A673 (cell line): ENCODE measurements at places on chromosomes 7 and 10. TPM values are rescaled to one million over a fixed set of nuclear protein-coding genes. Genes with fewer than 3 reads are reported as not detected.

Gene ZNF425
- total RNA-seq, result 1.1 and 1.2 TPM in 2 replicates

Gene SHH
- not detected in 2 replicates for total RNA-seq

Gene TMEM270
- total RNA-seq, result not detected in 2 replicates

Gene ACBD7
- 2.0 and 2.6 TPM in 2 replicates for total RNA-seq

Gene TBXAS1
- 1.5 and 2.5 TPM in 2 replicates for total RNA-seq

Gene HOXA3
- total RNA-seq, result not detected in 2 replicates

Gene LGI1
- not detected in 2 replicates for total RNA-seq

Gene STEAP4
- not detected in 2 replicates for total RNA-seq

Gene NRAP
- 0.17 and 0.34 TPM in 2 replicates for total RNA-seq

Gene MYL10
- total RNA-seq, result 0.30 TPM in 1 of 2 replicates, not detected in the other

DNA sequence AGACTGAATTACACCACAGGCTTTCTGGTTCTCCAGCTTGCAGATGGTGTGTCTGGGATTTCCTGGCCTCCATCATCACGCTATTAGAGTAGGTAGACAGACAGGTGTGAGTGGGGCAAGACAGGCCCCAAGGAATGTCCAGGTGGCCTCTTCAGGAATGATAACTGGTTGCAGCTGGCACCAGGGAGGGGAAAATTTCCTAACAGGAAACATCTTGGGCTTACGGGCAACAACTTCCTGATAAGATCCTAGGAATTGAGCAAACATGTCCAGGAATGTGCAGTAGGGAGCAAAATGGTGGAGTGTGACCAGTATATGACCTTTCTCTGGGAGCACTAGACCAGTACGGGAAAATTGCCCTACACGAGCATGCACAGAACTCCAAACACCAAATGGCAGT lies 11.3 kb downstream of the XRCC2 start:
- no peaks in the 10 kb centered on the region for H3K27me3 ChIP-seq
- H3K27ac ChIP-seq, result no peak overlapping the region
- peaks cover 28% of the 10 kb centered on the region for H3K36me3 ChIP-seq
- no peaks in the 10 kb centered on the region for H3K4me1 ChIP-seq
- DNase-seq, result no peak

DNA sequence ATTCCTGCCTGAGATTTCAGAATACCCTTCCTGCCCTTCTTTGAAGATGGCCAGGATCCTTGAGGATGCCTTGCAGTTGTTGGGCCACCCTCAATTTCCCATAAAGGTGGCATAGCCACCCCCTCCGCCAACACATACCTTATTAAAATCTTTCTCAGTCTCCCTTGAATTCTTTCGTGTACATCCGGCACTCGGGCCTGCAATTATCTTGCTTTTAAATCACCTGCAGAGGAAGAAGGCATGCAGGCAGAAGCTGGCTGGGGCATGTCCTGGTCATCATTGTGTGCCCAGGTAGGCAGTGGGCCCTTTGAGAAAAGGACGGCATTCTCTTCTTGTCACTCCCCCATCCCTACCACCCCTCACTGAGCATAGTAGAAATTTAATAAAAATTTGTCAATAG lies 189.5 kb upstream of the LYZL1 start:
- no peak overlapping the region for H3K27ac ChIP-seq
- H3K4me3 ChIP-seq, result no peak overlapping the region
- DNase-seq, result no peak

DNA sequence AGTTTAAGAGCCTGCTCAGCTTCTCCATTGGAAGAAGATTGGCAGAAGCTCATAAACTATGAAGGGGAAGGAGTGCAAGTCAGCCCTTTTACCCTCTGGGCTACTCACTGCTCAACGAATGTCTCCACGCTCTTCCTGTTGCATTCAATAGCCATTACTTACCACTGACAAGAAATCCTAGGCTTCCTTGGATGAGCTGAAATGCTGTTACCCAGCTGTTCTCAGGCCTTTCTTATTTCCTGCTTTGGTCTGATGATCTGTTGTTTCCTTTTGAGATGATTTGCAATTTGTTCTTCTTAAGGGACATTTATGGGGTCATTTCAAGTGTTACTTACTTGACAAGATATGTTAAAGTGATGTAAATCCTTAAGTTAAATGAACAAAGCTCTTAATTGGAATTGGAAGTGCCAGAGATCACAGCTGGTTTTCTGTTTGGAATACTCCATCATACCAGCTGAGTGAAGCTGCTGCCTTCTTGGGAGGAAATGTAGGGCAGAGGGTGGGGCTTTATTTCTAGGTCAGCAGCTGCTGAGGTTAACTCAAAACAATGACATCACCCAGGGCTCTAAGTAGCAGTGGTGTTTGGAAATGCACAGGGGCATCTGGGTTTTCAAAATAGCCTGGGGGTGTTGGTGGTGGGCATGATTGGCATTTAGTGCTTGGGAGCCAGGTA lies 170.0 kb downstream of the PRKCQ start:
- no peaks in the 10 kb centered on the region for H3K36me3 ChIP-seq
- no peak overlapping the region for H3K4me3 ChIP-seq
- DNase-seq, result peak; percentile 61

GRCh38 chr10:77266242-77266641 lies 371.4 kb downstream of the KCNMA1 start:
- H3K36me3 ChIP-seq, result no peaks in the 10 kb centered on the region
- H3K27me3 ChIP-seq, result peaks cover 20% of the 10 kb centered on the region
- no peaks in the 10 kb centered on the region for H3K4me1 ChIP-seq
- H3K27ac ChIP-seq, result no peak overlapping the region
- DNase-seq, result no peak

- no peak overlapping the region for H3K27ac ChIP-seq
- peak overlapping the region; percentile 39 for H3K4me3 ChIP-seq
- no peaks in the 10 kb centered on the region for H3K36me3 ChIP-seq
Observed at GRCh38 chr7:79454361-79454960, 994 bp upstream of the MAGI2 start.

- DNase-seq, result no peak
- no peak overlapping the region for H3K27ac ChIP-seq
- H3K4me1 ChIP-seq, result peaks cover 5% of the 10 kb centered on the region
- no peaks in the 10 kb centered on the region for H3K27me3 ChIP-seq
Observed at GRCh38 chr7:128450913-128451312, 4.8 kb upstream of the HILPDA start.

GRCh38 chr7:79702116-79702515 lies 248.6 kb upstream of the MAGI2 start:
- no peaks in the 10 kb centered on the region for H3K36me3 ChIP-seq
- no peaks in the 10 kb centered on the region for H3K4me1 ChIP-seq
- H3K4me3 ChIP-seq, result no peak overlapping the region
- DNase-seq, result no peak
- no peak overlapping the region for H3K27ac ChIP-seq

GRCh38 chr7:99143521-99143852 lies 421 bp downstream of the SMURF1 start:
- H3K4me3 ChIP-seq, result peak overlapping the region; percentile 90
- H3K36me3 ChIP-seq, result no peaks in the 10 kb centered on the region
- H3K27me3 ChIP-seq, result no peaks in the 10 kb centered on the region
- peaks cover 23% of the 10 kb centered on the region for H3K4me1 ChIP-seq
- no peak for DNase-seq

GRCh38 chr7:111126987-111127386 lies 36.1 kb downstream of the LRRN3 start:
- H3K27me3 ChIP-seq, result no peaks in the 10 kb centered on the region
- no peak overlapping the region for H3K27ac ChIP-seq
- H3K4me1 ChIP-seq, result no peaks in the 10 kb centered on the region
- H3K36me3 ChIP-seq, result no peaks in the 10 kb centered on the region
- H3K4me3 ChIP-seq, result no peak overlapping the region

DNA sequence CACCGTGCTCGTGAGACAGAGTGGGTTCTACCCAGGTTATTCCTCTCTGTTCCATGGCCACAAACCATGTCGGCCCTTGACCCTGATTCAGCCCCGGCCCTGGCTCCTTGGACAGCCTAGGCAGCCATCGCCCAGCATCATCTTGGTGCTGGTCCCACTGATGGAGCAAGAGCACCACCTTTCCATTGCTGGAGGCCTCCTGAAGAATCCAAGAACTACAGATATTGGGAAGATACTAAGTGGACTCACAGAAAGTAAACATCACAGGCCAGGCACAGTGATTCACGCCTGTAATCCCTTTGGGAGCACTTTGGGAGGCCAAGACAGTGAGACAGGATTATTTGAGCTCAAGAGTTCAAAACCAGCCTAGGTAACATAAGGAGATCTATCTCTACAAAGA lies 125.1 kb downstream of the NT5C2 start:
- DNase-seq, result no peak
- no peak overlapping the region for H3K27ac ChIP-seq
- no peaks in the 10 kb centered on the region for H3K4me1 ChIP-seq
- H3K4me3 ChIP-seq, result no peak overlapping the region
- no peaks in the 10 kb centered on the region for H3K36me3 ChIP-seq

DNA sequence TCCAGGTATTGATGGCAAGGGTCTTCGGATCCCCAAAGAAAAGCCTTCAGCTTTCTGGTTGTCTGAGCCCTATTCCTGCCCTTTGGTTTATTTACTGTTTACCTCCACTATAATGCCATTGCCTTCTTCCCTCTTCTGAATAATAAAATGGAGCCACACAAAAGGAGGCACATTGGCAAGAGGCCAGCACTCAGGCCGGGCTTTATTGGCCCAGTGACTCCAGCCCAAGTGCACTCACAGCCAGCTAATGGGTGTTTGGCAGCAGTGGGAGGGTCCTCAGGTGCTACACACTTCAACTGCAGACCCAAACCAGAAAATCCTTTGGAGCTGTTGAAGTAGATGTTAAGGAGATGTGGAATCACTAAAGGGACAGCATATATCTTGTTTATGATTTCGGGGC lies 336.0 kb downstream of the PLXNA4 start:
- no peak overlapping the region for H3K27ac ChIP-seq
- no peak for DNase-seq
- no peaks in the 10 kb centered on the region for H3K36me3 ChIP-seq

DNA sequence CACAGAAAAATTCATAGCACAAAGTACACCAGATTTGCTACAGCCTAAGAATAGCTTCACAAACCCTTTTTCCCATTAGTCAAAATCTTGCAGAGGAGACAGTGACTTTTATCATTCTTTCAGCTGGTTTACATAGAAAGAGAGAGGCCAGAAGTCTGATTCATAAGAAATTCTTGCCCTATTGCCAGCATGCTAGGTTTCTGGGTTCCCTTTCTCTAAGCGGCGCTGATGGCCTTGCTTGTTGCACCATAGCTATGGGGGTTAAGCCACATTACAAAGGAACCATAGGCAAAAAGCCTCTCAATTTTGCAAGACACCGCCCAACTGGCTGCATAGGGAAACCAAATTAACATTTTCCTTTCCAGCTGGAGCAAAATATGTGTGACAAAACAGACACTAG lies 87.4 kb downstream of the ZNF467 start:
- no peak overlapping the region for H3K27ac ChIP-seq
- no peaks in the 10 kb centered on the region for H3K36me3 ChIP-seq
- H3K4me3 ChIP-seq, result no peak overlapping the region
- DNase-seq, result no peak
- H3K4me1 ChIP-seq, result no peaks in the 10 kb centered on the region
- H3K27me3 ChIP-seq, result peaks cover 6% of the 10 kb centered on the region

DNA sequence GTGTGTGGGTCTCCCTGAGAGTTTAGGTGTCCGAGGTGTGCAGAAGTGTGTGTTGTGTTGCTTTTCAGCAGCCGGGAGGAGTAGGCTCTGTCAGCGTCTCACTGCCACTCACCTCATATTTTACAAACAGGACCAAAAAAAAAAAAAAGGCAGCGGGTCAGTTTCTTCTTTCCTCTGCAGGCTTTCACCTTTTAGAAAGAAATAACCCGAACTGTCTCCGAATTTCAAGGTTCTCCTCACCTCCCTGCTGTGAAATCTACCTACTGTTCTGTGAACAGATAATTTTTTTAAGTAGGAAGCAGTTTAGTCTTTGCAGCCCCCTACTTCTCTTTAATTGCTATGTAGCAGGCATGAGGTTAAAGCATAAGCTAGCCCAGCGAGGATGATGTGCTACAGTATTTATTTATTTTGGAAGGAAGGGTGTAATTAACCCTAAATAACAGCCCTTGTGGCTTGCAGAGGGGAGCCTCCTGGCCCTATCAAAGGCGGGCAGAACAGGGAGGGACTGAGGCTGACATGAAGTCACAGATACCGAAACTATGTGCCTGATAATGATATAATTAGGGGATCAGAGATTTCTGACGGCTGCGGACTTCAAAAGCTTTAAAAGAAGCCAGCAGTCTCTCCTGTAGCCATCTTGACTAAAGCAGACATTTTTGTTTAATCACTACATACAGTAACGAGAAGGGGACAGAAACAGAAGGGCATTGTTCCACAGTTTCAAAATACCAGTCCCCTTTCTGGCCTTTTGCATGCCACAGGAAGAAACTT lies 1.6 kb downstream of the BAMBI start:
- peaks cover 18% of the 10 kb centered on the region for H3K4me1 ChIP-seq
- H3K27ac ChIP-seq, result peak overlapping the region; percentile 87
- peak; percentile 71 for DNase-seq
- peaks cover 24% of the 10 kb centered on the region for H3K36me3 ChIP-seq

- H3K36me3 ChIP-seq, result no peaks in the 10 kb centered on the region
- H3K27ac ChIP-seq, result no peak overlapping the region
- H3K4me1 ChIP-seq, result no peaks in the 10 kb centered on the region
- no peaks in the 10 kb centered on the region for H3K27me3 ChIP-seq
Observed at GRCh38 chr10:124660404-124661125, 83.6 kb downstream of the FAM53B start.

GRCh38 chr7:1192171-1192676 lies 32.2 kb upstream of the ZFAND2A start:
- H3K4me3 ChIP-seq, result no peak overlapping the region
- peaks cover under 1% of the 10 kb centered on the region for H3K4me1 ChIP-seq
- peak; percentile 62 for DNase-seq

DNA sequence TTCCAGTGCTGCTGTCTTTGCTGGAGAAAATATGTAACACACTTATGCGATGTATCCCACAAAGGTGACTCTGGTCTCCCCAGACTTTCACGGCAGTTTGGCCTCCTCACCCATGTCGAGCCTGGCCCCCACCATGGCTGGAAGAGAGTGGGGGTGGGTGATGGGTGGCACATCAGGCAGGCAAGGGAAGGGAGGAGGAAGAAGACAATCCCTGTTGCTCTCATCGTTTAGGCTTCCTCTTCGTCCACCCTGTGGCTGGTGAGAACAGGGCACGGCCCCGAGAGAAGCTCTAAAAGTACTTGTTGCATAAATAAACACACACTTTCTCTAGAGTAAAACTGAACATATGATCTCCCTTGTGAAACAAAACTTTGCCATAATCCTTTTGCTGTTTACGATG lies 11.2 kb upstream of the NPS start:
- DNase-seq, result no peak
- peaks cover 6% of the 10 kb centered on the region for H3K4me1 ChIP-seq
- no peak overlapping the region for H3K4me3 ChIP-seq
- no peaks in the 10 kb centered on the region for H3K27me3 ChIP-seq

GRCh38 chr7:29467193-29467926 lies 96.3 kb upstream of the PRR15 start:
- H3K27me3 ChIP-seq, result no peaks in the 10 kb centered on the region
- DNase-seq, result no peak
- H3K27ac ChIP-seq, result no peak overlapping the region
- no peak overlapping the region for H3K4me3 ChIP-seq

- H3K36me3 ChIP-seq, result no peaks in the 10 kb centered on the region
- no peak overlapping the region for H3K27ac ChIP-seq
- no peaks in the 10 kb centered on the region for H3K27me3 ChIP-seq
Observed at GRCh38 chr7:11747715-11748485, 84.1 kb downstream of the THSD7A start.
